ENCODE measurements at places on chromosomes 16 and 17.

- DNase-seq: no peak
Measured at GRCh38 chr17:499951-500461, 147.4 kb upstream of the RPH3AL start.

GRCh38 chr16:88855176-88855575 is 1.6 kb downstream of the GALNS start:
- no peak for DNase-seq

DNA sequence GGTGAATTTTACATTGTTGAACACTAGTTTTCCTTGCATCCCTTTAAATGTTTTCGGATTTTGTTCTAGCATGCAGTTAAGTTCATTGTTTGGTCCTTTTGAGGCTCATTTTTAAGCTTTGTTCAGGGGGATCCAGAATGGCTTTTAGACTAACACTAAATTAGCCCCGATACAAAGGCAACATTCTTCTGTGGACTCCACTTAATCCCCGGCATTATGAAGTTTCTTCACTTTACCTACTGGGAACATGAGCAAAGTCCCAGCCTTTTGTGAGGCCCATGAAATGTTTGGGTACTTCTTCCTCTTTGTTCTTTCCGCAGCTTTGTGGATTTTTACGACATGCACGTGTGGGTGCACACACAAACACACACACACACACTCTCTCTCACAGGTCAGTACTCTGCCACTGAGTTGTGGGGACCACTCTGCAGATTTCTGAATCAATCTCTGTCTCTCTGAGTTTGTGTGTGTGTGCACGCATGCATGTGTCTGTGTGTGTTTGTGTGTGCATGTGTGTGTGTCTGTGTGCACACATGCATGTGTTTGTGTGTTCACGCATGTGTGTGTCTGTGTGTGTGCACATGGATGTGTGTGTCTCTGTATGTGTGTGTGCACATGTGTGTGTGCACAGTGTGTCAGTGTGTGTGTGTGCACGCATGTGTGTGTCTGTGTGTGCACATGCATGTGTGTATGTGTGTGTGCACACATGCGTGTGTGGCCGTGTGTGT is 240.4 kb upstream of the TNRC6C start:
- DNase-seq: no peak

DNA sequence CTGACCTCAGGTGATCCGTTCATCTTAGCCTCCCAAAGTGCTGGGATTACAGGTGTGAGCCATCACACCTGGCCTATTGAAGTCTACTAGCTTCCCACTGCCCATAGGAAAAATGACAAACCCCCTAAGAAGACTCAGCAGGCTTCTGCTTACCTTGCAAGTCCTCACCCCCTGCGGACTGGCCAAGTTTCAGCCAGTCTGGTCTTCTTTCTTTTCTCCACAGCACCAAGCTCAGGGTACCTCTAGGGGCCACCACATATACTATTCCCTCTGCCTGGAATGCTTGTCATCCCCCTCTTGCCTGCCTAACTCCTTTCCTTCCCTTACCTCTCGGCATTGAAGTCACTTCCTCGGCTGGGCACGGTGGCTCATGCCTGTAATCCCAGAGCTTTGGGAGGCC is 31.2 kb downstream of the ABCC3 start:
- DNase-seq: no peak

DNA sequence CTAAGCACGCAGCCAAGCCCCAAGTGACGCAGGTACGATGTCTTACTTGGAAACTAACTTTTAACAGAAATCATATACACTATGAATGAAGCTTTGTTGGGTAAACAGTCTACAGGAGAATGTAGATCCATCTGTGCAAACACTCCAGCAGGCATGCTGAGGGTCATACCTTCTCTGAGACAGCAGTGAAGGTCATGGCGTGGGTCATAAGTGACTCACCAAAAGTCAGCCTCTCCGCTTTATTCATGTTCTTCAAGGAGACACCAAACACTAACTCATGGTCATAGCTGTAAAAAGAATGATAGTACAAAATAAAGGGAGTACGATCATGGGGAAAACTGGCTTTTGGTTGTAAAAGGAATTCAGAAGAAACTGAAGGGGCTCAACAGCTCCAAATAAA is 20.6 kb downstream of the BLMH start:
- DNase-seq: no peak

DNA sequence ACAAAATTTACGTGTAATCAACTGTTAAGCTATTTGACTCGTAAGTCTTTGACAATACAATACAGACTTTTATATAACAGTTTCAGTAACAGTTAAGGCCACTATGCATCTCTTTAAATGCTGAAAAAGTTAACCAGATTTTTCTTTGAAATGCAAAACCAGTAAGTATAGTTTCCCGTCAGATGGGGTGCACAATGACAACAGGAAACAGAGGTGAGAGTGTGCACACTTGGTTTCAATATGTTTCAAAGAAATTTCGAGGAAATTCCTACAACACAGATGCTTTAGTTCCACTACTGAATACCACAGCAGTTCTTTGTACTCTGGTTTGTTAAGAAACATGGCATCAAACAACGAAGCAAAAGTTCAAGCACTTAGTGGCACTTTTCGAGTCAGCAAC is 48.4 kb downstream of the RNF157 start:
- no peak for DNase-seq

DNA sequence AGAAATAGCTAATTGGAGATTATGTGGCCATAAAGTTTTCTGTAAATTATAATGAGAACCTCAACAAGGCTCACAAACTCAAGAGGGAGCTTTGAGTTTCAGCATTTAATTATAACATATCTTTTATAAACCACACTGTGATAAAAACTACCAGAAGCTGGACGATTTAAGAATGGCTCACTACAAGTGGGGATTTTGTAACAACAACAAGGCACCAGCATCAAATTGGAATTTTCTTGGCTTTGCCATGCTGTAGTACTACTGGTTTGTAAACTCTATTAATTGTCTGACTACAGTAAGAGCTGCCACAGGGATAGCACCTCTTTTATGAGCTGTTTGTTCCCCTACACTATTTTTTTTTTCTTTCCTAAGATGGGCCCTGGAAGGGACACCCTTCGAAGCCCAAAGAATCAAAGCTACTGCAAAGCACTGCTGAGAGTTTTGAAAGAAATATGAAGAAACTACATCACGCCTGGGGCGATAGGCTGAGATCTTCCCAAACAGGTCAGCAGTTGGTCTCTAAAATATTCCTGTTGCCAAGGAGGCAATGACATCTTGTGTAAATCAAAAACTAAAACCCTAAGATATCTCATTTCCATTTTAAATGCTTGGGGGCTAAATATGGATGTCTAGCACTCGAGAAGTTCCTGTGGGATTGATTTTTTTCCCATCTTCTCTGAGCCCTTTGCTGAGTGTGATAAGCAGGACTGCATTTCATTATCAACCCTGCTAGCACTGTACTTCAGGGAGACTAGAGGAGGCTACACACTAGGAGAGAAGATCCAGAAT is 40.9 kb downstream of the SKAP1 start:
- no peak for DNase-seq

GRCh38 chr17:40522250-40522960 is 21.0 kb upstream of the TNS4 start:
- DNase-seq: no peak

GRCh38 chr16:30136971-30137605 is 14.1 kb upstream of the MAPK3 start:
- peak; percentile 17 for DNase-seq

- DNase-seq: no peak
Measured at GRCh38 chr17:72657467-72658317, 434.8 kb downstream of the SLC39A11 start.

- DNase-seq: no peak
Measured at GRCh38 chr17:51948128-51948527, 210.4 kb downstream of the CA10 start.

GRCh38 chr17:30113213-30113612 is 3.4 kb upstream of the NSRP1 start:
- no peak for DNase-seq
